Activated CD4-positive, alpha-beta T cell treated with anti-CD3 and anti-CD28 coated beads for 1 hour (primary cell): ENCODE measurements at places on chromosomes 16 and 17.

GRCh38 chr17:18910881-18911280 lies 41.1 kb upstream of the SLC5A10 start:
- no peak for DNase-seq

DNA sequence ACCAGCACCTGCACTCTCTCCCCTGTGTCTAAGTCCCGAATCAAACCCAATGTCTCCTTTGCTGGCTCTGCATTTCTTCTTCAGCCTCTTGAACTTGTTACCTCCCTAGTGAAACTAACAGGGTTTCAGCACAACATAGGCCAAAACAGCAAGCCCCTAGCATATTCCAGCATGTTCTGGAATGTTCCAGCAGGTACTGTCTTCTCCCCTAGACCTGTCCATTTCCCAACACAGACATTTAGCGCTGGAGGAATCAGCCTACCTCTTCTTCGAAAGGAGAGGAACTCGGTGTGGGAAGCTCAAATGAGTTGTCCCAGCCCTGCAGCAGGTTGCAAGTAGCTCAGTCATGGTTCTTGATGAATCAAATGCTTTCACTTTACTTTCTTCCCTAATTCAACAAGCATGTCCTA lies 47.1 kb downstream of the LITAF start:
- DNase-seq, result no peak

DNA sequence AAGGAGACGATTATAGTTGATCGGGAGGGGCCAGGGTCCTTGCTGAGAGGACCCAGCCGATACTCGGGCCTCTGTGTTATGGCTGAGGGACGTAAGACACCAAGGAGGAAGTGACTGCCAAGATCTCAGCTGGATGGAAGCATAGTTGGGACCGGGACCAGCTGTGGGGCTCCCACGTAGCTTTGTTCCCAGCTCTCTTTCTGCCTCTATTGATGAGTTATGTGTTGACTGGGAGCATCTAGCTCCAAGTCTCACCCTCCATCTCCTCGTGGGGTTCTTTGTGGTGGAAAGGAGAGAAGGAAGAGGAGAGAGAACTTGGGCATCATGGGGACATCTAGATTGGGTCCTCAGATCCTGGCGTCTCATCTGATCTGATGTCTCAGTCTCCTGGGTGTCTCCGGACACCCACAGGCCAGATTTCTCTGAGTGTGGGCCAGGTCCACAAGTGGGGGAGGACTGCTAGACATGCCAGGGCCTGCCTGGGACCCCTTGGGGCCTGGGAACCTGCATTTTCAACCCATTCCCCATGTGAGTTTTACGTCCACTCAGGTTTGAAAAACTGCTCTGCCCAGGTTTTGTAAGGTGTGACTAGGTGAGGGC lies 1.0 kb downstream of the MGRN1 start:
- no peak for DNase-seq

DNA sequence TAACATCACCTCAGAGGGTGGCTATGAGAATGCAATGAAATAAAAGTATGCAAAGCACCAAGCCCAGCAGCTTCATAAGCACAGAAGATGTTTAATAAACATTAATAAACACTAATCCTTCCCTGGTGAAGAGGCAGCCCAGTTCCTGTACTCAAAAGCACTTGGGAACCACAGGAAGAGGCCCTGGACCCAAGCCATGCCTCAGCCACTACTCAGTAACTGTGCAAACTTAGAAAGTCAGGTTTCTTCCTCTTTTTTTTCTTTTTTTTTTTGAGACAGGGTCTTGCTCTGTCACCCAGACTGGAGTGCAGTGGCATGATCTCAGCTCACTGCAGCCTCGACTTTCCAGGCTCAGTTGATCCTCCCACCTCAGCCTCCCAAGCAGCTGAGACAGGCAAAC lies 5.3 kb downstream of the ARHGAP17 start:
- DNase-seq, result no peak

GRCh38 chr17:60468371-60468770 lies 46.1 kb downstream of the CHCT1 start:
- no peak for DNase-seq

- no peak for DNase-seq
Measured at GRCh38 chr17:35679007-35679682, 52.3 kb upstream of the RASL10B start.

DNA sequence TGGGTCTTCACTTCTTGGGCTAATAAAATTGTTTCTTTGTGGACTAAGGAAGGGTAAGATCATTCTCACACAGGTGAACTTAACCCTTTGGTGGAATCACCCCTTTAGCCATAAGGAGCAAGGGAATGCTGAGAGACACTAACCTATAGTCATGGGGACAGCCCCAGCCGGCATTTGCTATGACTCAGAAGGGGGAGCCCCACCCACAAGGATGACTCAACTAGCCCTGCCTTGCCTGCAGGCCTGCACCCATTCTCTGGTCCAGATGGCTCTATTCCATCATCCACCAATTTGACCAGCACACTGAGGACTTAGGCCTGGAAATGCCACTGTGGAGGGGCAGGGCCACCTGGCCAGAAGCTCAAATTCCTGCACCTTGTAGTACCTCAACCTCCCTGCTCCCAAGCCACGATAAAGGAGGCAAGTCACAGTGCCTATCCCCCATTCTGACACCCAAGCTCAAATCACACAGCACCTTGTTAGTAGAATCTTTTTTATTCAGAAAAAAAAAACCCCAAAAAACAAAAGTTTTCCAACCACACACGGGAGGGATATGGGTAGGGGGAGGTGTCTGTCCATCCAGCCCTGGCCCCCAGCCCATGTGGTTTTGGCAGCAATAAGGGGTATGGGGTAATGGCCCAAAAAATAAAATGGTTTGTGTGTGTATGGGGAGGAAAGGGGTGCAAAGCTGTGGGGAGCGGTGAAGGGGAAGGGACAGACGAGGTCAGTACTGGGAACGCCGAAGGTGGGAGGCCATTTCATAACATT lies 3.0 kb downstream of the PFN1 start:
- DNase-seq, result peak; percentile 71

GRCh38 chr16:54939510-54940278 lies 9.0 kb downstream of the IRX5 start:
- no peak for DNase-seq

DNA sequence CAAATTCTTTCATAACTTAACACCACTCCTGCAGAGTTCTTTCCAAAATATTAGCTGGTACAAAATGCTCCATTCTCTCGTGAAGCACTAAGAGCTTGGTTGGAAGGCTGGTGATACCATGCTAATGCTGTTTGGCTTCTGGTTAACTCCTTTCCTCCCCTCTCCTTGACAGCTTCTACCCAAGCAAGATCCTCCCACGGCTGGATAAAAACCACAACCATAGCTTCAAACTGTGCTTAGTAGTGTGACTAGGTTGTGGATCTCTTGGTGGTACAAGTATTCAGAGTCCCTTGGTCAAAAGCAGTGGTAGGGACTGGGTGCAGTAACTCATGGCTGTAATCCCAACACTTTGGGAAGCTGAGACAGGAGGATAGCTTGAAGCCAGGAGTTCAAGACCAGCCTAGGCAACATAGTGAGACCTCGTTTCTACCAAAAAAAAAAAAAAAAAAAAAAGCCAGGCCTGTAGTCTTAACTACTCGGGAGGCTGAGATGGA lies 2.3 kb downstream of the PHAF1 start:
- no peak for DNase-seq

DNA sequence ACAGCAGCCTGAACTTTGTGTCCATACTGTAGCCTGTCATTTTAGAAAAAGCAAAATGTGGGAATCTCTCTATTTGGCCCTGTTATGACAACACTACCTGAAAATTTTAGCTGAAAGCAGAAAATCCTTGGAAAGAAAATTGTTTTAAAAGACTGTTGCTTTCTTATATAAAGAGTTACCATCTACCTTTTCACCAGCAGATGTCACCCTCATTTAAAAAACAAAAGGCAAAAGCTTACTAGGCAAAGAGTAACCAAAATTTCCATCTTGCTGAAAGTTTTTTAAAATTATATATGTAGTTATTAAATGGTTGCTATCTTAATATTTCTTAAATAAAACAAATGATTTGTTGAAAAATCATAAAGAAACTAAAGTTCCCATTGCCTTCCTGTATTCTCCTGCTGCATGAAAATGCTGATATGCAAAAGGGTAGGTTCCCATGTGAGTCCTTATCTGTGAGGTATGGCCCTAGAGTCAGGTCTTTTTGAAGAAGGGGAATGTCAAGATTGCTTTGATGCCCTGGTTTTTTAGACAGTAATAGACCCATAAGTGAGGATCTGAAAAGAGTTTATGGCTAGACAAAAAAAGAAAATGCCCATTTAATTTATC lies 61.0 kb downstream of the TNRC6C start:
- no peak for DNase-seq

DNA sequence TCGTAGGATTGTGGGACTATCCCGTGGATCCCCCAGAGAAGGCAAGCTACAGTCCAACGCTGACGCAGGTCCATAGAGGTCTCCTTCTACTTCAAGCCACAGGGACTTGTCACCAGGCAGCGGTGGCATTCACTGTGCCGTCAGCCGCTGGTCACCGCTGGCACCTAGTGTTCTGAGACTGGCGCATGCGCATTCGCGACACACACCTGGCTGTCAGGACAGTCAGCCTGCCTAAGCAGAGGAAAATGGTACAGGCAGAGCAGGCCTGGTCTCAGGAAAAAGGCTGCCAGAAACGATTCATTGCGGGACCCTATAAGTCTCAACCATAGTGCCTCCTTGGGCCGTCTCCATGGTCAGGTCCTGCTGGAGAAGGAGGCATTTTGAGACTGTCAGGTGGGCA lies 138.0 kb upstream of the WSB1 start:
- DNase-seq, result no peak

DNA sequence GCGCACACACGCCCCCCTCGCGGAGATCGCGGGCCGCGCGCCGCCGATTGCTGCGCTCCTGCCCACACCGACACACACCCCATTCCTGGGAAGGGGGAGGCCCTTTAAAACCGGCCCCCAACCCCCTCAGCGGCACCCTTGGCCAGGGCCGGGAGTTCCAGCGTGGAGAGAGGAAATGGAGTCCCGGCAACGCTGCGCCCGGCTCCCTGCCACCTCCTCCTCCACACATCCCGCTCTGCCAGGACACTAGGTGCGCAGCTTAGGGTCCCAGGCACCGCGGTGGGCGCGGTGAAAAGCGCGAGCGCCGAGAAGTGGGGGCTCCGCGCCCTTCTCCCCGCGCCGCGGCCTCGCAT lies 397 bp downstream of the CDC42EP4 start:
- DNase-seq, result no peak

- no peak for DNase-seq
Measured at GRCh38 chr16:30046588-30046987, 15.5 kb upstream of the TLCD3B start.

- no peak for DNase-seq
Measured at GRCh38 chr17:41792845-41793783, 6.6 kb upstream of the JUP start.

GRCh38 chr17:75909812-75910274 lies 5.2 kb upstream of the MRPL38 start:
- no peak for DNase-seq

DNA sequence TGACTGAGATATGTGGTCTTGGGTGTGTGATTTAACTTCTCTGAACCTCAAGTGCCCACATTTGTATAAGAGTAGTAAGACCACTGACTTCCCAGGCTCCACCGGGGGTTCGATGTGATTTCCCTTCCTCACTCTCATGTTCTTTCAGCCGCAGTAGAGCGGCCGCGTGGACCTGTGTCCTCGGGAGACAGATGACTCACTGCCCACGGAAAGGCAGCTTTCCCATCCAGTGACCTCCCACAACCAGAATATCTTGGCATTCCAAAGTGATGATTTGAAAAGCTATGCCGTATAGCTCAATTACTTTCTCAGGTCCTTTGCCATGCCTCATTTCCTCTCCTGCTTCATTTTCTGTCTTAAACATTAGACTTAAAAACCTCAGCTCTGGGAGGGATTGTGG lies 73.6 kb downstream of the IL21R start:
- DNase-seq, result no peak

DNA sequence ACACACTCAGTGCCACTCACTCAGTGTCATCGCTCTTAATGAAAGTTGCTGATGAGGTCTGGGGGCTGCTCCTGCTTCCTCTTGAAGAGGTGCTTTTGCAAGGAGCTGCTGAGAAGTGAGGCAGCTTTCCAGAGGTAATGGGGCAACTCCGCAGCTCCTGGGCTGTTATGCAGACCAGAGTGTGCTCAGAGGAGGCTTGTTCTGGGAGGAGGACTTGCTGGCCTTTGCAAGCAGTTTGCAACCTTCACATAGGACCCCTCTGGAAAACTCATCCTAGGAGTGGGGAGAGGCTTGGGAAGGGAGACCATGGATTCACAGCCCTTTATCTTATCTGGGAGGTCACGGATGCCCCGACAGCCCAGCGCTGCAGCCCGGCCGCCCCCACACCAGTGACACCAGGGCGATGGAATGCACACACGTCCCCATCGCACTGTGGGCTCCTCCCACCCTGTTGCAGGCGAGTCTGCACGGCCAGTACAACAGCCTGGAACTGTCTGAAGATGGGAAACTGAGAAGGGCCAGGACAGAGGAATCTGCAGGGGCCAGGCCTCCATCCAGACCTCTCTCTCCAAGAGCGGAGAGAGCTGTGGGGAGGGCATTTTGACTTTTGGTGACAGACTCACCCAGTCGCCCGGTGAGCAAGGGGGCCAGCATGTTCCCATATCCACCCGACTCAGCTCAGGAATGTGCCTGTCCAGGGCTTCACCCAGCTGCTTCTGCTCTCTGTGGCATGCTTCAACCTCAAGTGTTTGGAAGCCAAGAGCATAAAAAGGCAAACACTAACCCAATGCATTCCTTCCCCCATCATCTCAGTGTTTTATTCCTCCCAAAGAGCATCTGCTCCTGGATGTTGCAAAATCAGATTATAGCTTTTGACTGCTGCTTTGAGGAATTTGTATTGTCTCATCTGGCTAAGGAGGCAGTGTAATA lies 78.6 kb upstream of the ZNF469 start:
- no peak for DNase-seq

DNA sequence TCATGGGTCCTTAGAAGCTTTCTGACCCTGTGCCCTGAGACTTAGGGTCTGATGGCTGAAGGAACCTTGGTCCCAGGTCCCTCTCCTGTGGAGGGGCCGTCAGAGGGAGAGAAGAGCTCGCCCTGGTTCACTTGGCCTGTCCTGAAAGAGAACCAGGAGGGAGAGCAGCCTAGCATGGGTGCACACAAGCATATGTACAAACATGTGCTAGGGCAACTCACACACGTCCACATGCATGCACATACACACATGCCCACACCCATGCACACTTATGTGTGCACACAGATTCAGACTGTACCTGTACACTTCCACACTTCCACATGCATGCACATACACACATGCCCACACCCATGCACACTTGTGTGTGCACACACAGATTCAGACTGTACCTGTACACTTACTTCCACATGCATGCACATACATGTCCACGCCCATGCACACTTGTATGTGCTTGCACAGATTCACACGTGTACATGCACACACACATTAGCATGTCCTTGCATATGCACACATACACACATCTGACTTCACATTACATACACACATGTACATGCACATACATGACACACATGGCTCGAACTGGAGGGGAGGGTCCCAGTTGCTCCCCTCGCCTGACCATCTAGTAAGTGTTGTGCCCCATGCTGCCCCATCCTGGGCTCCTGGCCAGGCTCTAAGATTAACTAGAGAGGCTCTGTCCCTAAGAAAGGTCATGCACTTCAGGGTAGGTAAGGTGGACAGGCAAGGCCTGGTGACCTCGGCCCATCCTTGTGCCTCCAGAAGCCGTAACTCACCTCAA lies 122.0 kb downstream of the METRNL start:
- DNase-seq, result no peak
